ENCODE measurements at places on chromosomes 16 and 17.
A peak's percentile ranks its signal among the peaks of the same experiment; 100 is the strongest.

DNA sequence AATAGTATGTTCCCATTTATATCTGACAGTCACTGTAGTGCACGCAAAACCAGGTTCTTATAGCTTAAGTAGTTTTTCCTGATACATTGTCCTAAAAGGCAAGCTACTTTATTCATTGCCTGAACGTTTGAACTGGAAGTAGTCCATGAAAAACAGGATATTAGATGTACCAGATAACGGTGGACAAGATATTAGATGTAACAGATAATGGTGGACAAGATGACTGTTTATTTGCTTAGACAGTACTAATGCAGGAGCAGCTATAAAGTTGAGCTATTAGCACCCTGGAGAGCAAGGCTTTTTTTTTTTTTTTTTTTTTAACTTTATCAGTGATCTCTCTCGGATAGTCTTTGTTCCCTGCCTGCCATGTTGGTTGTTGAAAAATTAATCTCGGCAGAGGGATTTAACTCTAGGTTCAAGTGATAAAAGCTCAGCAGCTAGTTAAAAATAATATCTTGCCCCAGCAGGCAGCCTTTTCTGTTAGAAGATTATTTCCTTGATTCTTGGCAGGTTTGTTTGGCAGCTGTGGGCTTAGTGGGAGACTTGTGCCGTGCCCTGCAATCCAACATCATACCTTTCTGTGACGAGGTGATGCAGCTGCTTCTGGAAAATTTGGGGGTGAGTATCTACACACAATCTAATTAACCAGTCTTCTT is 17.3 kb upstream of the TBKBP1 start:
- DNase-seq = no peak

DNA sequence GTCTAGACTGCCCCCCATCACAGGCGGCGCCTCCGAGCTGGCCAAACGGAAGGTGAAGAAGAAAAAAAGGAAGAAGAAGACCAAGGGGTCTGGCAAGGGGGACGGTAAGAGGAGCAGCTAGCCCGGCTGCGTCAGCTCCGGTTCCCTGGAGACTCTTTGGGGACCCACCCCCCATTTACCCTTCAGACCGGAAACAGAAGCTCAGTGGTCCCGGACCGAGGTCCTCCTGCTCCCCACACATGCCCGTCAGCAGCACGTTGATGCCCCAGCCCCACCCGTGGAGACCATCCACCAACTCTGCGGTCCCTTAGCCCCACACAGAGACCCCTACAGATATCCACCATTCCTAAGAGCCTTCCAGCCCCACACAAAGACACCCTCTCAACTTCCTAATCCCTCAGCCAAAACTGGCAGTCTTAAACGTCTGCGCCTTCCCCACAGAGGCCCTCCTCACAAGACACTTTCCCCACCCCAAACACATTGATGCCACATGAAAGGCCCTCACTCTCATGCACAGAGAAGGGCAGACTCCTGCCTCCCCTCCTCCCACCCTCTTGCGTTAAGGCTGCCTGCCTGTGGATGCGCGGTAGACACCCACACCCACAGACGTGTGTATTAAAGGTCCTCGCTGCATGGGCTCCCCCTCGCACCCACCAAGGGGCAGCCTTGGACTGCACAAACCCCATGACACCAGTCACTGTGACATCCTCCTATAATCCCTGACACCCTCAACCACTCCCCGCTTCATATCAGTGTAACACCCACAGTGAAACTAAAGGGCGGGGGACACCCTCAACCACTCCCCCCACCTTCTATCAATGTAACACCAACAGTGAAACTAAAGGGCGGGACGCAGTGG is 58.2 kb upstream of the RPH3AL start:
- DNase-seq = peak; percentile 63

GRCh38 chr17:56867948-56868376 is 34.0 kb downstream of the DGKE start:
- DNase-seq = no peak

- DNase-seq = no peak
These were observed 33.4 kb downstream of the UBE2G1 start for GRCh38 chr17:4333041-4333440.

- DNase-seq = no peak
These were observed 35.8 kb upstream of the TEKT3 start for GRCh38 chr17:15377200-15377599.

- no peak for DNase-seq
These were observed 619 bp downstream of the NAT9 start for GRCh38 chr17:74775409-74776043.

- DNase-seq = no peak
These were observed 6.2 kb downstream of the NEK8 start for GRCh38 chr17:28734712-28735241.

- DNase-seq = no peak
These were observed 2.6 kb downstream of the GTF3C1 start for GRCh38 chr16:27547134-27547533.

DNA sequence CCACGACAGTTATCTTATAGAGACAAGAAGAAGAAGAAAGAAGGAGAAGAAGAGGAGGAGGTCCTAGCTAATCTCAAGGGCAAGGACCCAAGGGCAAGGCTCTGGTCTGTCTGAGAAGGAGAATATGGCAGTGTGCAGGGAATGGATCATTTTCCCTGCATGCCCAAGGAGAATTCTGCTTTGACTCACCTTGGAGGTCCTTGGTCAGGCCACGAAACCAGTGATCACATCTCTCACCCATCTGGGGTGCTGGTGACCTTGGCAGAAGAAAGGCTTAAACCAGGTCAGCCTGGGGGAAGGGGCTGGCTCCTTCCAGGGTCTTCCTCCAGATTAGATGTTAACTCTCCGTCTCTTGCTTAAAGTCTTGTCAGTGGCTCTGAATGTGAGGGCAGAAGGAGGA is 1.6 kb upstream of the FMNL1 start:
- DNase-seq = no peak

DNA sequence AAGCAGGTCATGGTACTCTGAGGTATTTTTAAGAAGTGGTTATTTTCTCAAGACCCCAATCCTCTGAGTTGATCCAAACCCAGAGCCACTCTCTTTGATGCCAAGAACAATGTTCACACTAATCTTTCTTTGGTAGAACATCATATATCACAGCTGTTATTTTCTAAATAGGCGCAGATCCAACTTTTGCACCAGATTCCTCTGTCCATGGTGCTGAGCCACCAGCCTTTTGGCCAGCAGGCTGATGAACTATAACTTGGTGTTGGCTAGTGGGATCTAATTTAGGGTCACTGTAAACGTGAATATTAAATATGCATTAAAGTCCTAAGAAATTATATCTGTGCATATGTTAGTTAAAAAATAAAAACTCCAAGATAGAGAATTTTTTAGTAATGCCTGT is 7.0 kb upstream of the ZKSCAN2 start:
- no peak for DNase-seq

GRCh38 chr16:58503863-58504688 is 4.1 kb downstream of the NDRG4 start:
- no peak for DNase-seq

DNA sequence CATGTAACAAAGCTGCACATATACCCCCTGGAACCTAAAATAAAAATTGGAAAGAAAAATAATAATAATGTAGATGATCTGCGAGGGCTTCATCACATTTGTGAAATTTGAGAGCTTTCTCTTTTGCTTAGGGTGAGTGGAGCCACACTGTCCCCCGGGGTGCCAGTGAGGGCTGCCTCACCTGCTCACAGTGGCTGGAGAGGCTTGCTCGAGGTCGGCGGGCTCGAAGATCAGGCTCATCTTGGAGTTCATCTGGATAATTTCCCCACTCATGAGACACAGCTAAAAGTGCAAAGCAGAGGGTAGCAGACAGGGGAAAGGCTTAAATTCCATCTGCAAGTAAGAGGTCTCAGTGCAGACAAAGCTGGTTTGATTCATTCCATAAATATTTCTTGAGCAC is 123.8 kb downstream of the DNAH3 start:
- no peak for DNase-seq

GRCh38 chr17:49656247-49656646 is 21.6 kb downstream of the SPOP start:
- no peak for DNase-seq

DNA sequence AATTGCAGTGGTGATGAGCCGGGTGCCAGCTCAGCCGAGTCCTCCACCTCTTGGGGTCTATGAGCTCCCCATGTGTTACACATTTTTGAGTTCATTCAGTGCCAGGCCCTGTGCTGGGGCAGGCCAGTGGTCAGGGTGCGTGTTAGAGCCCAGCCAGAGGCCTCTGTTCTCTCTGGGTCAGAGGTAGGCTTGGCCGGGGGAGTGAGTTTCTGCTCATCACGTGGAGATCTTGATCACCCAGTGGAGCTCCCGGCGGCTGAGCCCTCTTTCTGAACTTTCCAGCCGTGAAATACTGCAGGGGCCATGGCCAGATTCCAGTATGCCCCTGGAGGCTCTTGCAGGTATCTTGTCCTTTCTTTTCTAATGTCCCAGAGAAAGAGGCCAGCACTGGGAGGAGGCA is 93.0 kb downstream of the RAP1GAP2 start:
- DNase-seq = no peak

DNA sequence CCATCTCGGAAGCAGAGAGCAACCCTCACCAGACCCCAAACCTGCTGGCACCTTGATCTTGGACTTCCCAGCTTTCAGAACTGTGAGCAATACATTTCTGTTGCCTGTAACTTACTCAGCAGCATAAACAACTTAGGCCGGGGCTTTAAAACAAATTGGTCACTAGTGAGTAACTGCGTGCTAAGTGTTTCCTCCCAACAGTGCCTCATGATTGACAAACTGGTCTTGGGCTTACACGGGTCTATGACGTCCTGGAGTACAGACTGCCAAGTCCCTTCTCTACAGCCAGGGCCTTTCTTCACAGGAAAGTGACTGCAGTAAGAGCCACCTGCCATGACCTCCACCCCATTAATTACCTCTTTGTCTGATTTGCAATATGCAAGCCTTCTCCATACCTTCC is 136.7 kb downstream of the XYLT1 start:
- DNase-seq = no peak

- DNase-seq = no peak
These were observed 11.9 kb downstream of the KCNJ12 start for GRCh38 chr17:21388066-21388465.

DNA sequence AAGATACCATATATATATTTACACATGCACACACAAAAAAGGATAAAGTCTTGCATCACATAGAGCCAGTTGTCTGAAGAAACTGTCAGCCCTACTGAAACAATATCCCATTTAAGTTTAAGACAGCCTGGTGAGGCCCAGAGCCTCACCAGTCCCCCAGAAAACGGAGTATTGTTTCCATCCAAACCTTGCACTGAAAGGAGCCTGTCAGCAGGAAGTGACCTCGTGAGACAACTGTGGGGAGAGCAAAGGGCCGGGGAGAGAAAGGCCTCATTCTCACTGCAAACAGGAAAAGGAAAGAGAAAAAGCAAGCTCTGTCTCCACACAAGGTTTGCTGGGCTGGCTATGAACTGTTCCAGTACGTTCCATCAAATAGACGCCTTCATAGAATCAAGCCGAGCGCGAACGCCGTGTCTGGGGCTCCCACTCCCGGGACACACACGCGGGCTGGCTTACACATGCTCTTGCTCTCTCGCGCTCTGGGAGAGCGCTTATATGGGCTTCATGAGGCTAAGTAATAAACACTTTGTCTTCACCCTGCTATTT is 44.4 kb upstream of the ZFHX3 start:
- no peak for DNase-seq

GRCh38 chr17:7393613-7394451 is 493 bp downstream of the PLSCR3 start:
- DNase-seq = peak; percentile 74

DNA sequence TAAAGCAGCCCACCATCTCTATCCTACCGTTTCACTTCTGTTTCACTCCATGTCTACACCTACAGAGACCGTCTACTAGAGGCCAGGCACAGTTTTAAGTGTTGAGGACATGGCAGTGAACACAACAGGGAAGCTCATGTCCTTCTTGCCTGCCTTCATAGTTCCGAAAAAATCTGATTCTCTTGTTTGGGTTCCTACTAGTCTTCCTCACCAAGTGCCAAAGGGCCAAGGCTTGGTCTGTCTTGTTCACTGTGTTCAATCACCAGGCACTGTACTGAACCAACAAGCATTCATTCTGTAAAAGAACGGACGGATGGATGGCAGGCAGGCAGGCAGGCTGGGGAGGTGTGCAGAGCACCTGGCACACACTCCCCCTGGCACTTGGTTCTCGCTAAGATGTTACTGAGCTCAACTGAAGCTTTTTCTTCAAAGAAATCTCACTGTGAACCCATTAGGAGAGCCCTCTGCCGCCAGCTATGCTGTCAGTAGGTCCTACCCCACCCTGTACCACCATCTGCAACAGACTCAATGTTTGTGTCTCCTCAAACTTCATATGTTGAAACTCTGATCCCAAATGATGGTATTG is 2.5 kb downstream of the DEXI start:
- no peak for DNase-seq

All from ecto neural progenitor cell (in vitro differentiated cells).